Naive thymus-derived CD4-positive, alpha-beta T cell (primary cell): ENCODE measurements at places on chromosomes 5 and 9.

DNA sequence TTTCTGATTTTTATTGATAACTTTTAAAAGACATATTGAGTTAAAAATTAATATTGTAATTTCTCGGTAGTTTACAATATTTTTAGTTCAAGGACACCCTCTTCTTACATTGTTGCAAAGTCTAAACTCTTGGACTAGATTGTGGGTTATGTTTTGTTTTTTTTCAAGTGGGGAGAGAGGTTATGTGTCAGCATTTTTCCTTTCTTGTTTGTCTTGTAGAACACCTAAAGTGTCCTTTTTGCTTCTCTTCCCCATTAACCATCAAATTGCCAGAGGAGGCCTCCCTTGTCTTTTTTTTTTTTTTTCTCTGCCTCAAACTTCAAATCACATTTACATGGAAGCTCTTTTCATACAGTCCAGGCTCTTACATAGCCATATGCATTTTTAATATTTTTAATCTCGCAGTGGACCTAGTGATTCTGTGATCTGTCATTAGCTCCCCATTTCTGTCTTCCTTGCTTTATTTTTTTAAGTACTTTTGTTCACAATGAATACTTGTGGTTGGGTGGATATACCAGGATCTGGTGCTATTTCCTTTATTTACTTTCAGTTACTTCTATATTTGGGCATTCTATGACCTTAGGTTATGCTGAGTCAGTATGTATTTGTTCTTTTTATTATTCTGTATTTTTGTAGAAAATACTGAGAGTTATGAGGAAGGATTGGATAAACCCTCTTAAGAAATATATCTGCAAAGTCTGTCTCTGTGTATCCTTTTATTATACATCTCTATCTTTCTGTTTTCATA, 2280.6 kb upstream of the ACO1 start:
- DNase-seq, result no peak

- DNase-seq, result no peak
These were observed 617.5 kb upstream of the GRIN3A start for GRCh38 chr9:102355982-102356381.

DNA sequence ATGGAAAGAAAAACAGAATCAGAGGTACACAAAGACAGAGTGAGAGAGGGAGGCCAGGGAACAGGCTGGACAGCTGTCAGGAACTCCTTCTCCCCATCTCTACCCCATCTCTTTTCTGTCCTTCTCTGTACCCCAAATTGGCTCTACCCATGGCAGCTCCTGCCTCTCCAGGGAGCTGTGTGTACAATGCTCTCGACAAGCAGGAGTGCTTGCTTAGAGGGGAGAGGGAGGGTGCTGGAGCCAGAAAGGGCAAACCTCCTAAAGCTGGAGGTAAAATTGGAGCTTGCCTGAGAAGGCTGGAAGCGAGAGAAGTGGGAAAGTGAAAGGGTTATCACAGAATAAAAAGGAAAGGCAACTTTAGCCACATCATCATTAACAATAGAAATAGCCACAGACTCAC, 6.4 kb downstream of the TPM2 start:
- DNase-seq, result no peak

- no peak for DNase-seq
These were observed 35.6 kb downstream of the MEF2C start for GRCh38 chr5:88847420-88847819.

DNA sequence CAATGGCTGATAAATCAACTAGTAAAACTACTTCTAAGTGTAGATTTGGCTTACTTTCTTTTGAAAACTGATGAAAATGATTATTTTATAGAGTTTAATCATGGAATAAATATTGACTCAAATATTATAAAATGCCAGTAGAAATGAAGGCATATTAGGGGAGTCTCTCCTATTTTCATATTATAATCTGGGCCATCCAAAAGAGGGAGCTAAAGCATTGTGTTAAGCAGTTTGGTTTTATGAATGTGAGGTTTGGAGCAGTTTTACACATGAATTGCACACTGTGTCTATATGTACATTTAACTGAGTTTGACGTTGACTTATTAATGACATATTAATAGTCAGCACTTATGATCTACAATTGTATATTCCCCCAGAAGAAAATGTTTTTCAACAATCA, 17.4 kb downstream of the CDH9 start:
- DNase-seq, result no peak

GRCh38 chr5:138649316-138649720, 74.1 kb upstream of the HSPA9 start:
- no peak for DNase-seq

GRCh38 chr9:113608082-113608685, 144.7 kb downstream of the RGS3 start:
- no peak for DNase-seq

- no peak for DNase-seq
These were observed 38.3 kb downstream of the ZDHHC21 start for GRCh38 chr9:14654932-14655331.

DNA sequence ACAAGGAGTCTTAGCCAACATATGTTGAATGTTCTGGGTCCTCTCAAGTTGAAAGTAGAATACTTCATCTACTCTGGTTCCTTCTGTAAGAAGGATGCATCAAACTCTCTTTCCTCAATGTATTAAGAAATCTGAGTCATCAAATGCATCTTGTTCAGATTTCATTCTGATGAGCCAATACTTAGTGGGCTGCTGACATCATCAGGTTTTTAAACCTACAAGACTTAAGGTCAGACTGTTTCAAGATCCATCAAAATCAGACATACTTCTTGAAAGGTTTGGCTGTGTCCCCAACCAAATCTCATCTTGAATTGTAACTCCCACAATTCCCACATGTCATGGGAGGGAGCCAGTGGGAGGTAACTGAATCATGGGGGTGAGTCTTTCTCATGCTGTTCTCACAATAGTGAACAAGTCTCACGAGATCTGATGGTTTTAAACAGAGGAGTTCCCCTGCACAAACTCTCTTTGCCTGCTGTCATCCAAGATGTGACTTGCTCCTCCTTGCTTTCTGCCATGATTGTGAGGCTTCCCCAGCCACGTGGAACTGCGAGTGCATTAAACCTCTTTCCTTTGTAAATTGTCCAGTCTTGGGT, 168.8 kb downstream of the RAPGEF6 start:
- DNase-seq, result no peak

DNA sequence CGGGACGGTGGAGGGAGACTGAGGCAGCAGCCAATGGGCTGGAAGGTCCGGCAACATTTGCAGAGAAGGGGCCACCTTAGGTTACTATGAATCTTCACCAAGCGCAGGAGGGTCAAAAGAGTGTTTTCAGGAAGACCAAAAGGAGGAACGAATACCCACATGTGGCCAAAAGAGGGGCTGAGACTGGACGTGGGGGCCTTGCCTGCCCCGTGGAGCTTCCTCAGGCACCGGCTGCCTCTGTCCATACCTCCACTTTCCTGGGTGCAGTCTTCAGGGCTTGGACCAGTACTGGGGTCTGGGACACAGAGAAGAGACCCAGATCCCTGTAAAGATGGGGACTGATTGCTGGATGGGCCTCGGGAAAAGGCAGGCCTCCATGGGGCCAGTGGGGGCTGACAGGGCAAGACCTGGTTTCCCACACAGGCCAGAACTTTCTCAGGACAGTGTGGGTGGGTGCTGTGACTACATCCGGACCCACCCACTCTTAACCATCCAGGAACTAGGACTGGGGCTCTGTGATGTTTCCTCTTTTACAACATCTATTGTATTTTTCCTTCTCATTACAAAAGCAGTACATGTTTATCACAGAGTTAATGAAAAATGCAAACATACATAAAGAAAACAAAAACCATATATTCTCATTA, 294.7 kb downstream of the ZSWIM6 start:
- DNase-seq, result no peak
